ACHN (cell line): ENCODE measurements at places on chromosomes 11 and 22.

GRCh38 chr11:79493555-79494171, 52.8 kb upstream of the TENM4 start:
- peak; percentile 72 for DNase-seq

DNA sequence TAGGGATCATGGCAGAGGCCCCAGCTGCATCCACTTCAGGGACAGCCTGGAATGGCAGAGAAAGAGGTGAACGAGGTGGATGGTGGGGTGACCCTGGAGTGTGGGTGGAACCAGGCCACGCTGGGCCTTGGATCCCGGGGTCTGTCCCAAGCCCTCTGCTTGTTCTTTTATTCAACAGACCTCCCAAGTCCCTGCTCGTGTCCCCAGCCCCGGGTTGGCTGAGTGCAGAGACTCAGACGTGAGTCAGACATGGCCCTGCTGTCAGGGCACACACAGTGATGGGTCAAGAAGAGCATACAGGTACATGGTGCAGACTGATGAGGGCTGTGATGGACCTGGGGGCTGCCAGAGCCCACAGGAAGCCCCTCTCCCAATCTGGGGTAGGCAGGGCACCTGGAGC, 6.6 kb downstream of the ARHGAP8 start:
- no peak for DNase-seq

- DNase-seq, result no peak
Measured at GRCh38 chr11:15969701-15970329, 386.5 kb downstream of the SOX6 start.

DNA sequence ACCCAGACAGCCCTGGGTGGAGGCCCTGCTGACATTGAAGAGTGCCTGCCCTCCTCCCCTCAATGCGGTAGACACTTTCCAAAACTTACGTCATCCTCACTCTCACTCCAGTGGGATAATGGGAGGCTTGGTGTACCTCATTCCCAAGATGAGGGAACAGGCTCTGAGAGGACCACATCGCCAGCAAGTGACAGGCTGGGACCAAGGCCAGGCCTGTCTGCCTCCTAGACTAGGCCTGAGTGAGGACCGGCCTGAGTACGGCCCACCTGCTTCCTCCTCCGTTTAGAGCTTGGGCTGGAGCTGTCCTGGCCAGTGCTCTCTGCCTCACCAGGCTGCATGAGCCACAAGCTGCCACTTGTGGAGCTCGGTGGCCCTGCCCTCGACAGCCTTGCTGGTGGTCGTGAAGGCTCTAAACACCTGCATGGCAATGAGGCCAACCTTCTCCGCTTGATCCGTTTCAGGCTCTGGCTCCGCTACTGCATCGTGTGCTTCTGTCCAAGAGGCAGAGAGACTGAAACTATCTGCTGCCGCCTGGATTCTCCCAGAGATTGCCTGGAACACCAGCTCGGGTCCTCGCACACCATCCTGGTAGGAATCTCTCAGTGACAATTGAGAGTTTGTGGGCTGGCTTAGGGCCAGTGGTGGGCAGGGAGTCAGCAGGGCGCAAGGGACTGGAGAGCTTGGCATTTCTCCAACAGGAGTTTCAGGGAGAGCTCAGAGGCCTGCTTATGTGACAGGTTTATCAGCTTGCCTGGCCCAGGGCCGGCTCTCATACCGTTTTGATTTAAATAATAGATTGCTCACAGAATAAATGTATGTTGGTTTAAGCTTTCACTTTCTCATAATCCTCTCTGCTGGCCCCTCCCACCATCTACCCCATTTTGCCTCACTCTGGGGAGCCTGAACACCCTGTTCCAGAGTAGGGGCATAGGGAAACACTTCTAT, 9.4 kb downstream of the LRRC75B start:
- no peak for DNase-seq

DNA sequence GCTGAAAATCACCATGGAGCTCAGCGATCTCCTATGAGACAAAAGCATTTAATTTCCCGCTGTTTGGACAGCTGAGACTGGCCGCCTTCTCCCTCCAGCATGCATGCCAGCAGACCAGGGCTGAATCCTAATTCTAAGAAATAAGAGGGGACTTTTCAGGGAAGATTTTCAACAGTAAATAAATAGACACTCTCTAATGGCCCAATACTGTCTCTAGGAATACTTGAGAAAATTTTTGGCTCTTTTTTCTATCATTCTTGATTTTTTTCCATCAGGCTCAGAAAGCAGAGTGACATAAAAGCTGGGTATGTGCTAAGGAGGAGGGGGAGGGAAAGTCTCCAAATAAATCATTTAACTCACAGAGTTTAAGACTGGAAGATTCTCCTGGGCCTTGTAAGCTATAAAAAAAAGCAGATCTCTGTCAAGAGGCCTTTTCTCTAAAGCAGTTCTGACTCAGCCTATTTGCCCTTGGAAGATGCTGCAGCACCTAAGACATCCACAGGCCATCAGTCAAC, 17.6 kb upstream of the SPON1 start:
- DNase-seq, result no peak
